ENCODE measurements at places on chromosomes 16 and 17.

DNA sequence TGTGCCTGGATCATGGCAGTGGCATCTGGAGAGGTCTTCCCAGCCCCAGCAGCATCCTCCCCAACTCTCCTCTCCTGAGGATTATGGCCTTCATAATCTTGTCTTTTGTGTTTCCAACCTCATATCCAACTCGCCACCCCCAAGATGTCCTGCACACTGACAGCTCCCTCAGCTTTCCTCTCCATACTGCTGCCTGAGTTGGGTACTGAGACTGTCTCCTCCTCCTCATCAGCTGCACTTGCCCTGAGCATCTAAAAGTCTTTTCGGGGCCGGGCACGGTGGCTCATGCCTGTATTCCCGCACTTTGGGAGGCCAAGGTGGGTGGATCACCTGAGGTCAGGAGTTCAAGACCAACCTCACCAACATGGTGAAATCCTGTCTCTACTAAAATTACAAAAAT lies 2.0 kb downstream of the CD300LB start:
- DNase-seq, result no peak

DNA sequence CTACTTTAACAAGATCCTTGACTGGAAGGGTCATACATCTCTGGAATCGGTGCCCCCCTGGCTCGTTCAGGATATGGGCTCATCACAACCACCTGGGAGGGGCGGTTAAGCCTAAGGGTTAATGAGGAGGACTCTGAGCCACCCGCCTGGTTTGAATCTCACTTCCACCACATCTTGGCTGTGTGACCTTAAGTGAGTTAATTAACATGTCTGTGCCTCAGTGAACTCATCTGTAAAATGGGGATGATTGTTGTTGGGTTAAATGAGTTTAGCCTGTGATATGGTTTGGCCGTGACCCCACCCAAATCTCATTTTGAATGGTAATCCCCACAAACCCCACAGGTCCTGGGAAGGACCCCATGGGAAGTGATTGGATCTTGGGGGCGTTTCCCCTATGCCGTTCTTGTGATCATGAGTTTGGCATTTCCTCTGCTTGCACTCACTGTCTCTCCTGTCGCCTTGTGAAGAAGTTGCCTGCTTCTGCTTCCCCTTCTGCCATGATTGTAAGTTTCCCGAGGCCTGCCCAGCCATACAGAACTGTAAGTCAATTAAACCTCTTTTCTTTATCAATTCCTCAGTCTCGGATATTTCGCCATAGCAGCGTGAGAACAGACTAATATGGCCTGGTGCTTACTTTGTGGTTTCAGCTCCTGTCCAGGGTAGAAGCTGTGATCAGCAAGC lies 214.0 kb upstream of the CIBAR2 start:
- no peak for DNase-seq

- DNase-seq, result no peak
Measured at GRCh38 chr16:59574296-59574695, 840.2 kb upstream of the GOT2 start.

GRCh38 chr17:63247706-63248105 lies 198.4 kb downstream of the CYB561 start:
- no peak for DNase-seq

DNA sequence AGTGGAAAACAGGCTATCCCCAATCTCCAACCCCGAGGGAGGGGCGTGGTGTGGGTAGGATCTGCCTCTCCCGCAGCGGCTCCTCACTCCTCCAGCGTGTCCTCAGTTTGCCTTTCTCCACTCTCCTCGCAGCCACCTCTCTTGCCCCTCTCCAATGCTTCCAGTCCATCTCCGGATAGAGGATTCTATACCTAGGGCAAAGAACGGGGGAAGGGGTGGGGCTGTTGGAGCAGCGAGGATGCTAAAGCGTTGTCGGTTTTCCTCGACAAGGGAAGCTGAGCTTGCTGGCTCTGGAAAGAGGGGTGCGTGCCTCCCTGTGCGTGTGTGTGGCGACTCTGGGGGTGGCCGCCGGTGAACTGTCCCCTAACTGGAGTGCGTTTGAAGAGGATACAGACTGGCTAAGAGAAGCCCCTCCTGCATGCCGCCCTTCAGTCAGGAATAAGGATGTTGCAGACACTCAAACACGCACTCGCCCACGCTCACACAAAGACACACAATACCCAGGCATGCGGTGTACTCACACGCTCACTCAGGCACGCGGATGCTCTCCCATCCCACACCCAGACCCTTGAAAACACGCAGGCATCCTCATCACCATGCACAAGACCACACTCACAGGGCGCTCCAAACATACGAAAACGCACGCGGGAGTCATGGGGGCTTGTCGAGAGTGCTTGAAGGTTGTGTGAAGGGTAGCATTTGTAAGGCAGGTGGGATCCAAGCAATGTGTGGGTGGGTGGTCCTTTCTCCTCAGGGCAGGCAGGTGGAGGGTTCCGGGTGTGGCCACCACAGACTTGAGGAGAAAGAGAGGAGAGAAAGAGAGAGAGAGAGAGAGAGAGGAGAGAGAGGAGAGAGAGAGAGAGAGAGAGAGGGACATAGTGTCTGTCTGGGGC lies 655 bp upstream of the GPR139 start:
- DNase-seq, result no peak

DNA sequence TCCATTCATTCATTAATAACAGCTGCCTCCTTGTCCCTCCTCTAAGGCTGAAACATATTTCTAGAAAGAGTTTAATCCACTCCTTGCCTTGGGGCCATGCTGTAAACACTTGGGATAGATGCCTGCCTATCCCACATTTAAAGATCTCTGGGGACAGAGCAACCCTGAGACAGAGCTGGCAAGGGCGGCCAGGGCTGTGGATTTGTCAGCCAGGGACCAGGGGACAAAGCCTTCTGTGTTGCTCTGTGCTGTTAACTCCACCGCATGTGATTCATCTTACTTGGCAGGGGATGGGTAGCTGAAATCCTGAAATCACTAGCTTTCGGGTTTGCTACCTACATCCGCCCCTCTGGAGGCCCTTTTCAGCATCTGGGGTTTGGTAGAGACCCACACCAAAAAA lies 392.9 kb downstream of the SLC39A11 start:
- no peak for DNase-seq

DNA sequence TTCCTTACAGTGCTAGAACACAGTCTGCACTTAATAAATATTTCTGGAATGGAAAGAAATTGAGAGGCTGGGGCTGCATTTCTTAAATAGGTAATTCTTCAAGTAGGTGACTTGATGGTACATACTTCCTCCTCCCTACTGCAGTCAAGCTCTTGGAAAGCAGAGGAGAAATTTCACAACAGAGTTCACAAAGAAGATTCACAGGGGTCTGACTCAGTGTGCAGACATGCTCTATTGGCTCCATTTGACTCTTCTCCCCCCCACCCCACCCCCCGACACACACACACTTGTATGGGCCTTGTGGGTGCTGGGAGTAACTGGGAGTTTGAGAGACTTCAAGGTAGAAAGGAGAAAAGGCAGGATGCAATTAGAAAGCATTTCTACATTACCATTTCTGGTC lies 6.2 kb upstream of the MYOCD start:
- no peak for DNase-seq
